Adrenal gland (tissue), 19 donors: ENCODE measurements at places on chromosomes 5 and 9. TPM values are rescaled to one million over a fixed set of nuclear protein-coding genes. Genes with fewer than 3 reads are reported as not detected.
A peak's percentile ranks its signal among the peaks of the same experiment; 100 is the strongest.

The PDZD2 gene
- total RNA-seq = 10.1 TPM

The PIK3R1 gene
- 72.0 TPM for total RNA-seq

The SPATA6L gene
- total RNA-seq = 1.6 TPM

The PCDHGA8 gene
- 0.55 TPM for total RNA-seq

The GHR gene
- 12.1 TPM for total RNA-seq

DNA sequence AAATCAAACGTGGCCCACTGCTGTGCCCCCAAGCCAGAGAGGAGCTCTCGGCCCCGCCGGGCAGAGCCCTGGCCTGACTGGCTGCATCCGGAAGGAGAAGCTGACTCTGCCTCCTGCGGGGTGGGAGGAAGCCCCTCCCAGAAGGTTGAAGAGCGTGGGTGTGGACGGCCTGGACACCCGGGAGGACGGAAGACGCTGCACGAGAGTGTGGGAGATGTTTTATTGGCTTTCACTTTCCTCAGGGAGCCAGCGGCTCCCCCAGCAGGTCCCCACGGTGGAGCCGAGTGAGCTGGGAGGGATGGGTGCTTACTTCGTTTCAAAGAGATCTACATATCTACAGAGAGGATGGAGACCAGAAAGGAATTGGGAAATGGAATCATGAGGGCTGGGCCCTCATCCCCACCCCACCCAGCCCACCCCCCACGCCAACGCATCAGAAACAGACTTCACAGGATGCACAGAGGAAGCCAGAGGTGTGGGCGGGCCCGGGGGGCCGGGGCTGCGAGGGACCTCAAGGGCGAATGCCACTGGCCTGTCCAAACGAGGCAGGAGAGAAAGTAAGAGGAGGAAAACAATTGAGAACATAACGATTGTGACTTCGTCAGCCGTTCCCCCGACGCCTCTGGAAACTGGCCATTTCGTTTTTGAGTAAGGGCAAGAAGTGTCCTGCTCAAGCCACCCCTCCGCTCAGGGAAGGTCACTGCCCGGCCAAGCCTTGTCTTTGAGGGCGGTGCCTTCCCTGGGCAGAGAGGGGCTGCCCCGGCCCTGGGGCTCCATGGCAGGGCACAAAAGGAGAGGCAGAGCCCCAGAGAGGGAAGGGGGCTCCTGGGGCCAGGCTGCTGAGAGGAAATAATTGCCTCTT is 32.1 kb downstream of the FAM163B start:
- no peak overlapping the region for H3K4me3 ChIP-seq
- DNase-seq = no peak
- H3K27ac ChIP-seq = peak overlapping the region; percentile 75
- H3K27me3 ChIP-seq = no peaks in the 10 kb centered on the region
- H3K4me1 ChIP-seq = no peaks in the 10 kb centered on the region

DNA sequence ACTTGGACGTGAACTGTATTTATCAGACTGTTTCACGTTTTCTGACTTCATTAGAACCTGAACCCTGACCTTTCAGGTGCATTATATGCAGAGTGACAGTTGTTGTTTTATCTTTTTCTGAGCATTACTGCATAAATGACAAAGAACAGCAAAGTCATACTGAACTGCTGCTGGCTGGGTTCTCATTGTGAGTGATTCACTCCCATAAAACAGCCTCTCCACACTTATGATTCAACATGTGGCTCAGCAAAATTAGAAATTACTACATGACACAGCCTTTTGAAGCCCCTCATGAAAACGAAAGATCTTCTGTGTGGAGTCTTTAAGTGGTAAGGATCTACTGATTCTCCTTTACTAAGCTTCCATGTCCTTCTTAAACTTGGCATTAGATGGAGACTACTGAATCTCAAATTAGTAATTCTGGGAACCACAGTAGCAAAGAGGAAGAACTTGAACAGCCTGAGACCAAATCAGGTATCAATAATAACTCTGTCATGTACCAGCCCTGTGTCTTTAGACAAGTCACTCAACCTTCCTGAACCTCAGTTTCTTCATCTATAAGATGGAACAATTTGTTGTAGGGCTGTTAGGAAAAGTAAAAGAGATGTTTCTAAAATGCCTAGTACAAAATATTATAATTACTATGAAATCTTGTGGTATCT is 172.3 kb upstream of the GNA14 start:
- peak overlapping the region; percentile 51 for H3K27ac ChIP-seq
- no peak overlapping the region for H3K4me3 ChIP-seq
- H3K4me1 ChIP-seq = peaks cover 40% of the 10 kb centered on the region
- no peak for DNase-seq

DNA sequence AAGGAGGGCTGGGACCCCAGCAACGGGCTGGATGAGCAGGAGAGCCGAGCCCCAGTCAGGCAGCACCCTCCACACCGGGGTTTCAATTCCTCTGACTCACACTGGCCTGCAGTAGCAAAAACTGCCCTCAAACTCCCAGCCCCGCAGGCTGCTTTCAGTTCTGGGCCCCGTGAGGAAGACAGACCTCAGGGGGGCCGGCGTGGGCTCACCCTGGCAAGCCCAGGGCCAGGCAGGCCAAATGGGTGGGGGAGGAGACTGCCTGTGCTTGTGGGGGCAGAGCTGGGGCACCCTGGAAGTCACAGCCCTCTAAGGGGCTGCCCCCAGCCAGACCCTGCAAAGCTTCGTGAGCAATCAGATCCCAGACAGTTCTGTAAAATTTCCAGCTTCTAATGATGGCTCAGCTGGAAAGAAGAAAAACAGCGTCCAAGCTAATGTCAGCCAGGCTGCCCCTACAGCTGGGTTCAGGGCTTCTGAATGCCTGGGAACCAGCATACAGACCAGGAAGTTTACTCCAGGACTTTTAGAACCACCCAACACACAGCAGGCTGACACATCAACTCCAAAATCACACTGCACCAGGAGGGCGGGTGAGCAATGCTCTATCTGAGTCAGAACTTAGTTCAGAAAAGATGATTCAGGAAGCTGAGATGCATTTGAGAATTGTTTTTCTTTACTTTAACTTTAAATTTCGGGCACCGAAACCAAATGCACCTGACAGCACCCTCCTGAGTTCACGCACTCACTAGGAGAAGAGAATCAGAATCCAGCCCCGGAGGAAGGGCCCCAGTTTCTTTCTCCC is 34.7 kb downstream of the LPCAT1 start:
- H3K4me3 ChIP-seq = no peak overlapping the region
- no peak overlapping the region for H3K27ac ChIP-seq
- H3K27me3 ChIP-seq = no peaks in the 10 kb centered on the region
- DNase-seq = no peak
- no peaks in the 10 kb centered on the region for H3K36me3 ChIP-seq
- no peaks in the 10 kb centered on the region for H3K4me1 ChIP-seq

- peak; percentile 92 for DNase-seq
- no peaks in the 10 kb centered on the region for H3K27me3 ChIP-seq
- no peaks in the 10 kb centered on the region for H3K36me3 ChIP-seq
- H3K27ac ChIP-seq = peak overlapping the region; percentile 22
- peak overlapping the region; percentile 18 for H3K4me3 ChIP-seq
- H3K4me1 ChIP-seq = no peaks in the 10 kb centered on the region
Measured at GRCh38 chr9:133238851-133239532, 29.9 kb upstream of the OBP2B start.

GRCh38 chr5:1783216-1783554 is 16.5 kb downstream of the MRPL36 start:
- no peak overlapping the region for H3K4me3 ChIP-seq
- H3K27ac ChIP-seq = no peak overlapping the region
- peaks cover 3% of the 10 kb centered on the region for H3K27me3 ChIP-seq
- no peaks in the 10 kb centered on the region for H3K36me3 ChIP-seq
- H3K4me1 ChIP-seq = no peaks in the 10 kb centered on the region

DNA sequence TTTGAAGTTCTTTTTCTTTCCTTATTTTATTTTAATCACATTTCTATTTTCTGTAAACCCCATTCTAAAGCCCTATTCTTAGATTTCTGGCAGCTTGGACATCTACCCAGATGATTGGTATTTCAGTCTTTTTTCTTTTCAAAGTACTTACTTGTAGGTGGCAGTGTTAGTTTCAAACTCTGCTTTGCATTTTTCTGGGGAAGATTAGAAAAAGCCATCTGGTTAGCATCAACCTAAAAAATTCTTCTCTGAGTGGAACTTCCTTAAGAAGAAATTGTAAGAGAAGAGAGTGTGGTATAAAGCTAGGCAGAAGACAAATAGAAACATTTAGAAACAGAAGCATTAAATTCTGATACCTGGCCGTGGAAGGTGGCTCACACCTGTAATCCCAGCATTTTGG is 17.2 kb upstream of the TENT2 start:
- H3K4me1 ChIP-seq = no peaks in the 10 kb centered on the region
- no peaks in the 10 kb centered on the region for H3K36me3 ChIP-seq
- no peak for DNase-seq
- no peak overlapping the region for H3K27ac ChIP-seq
- H3K4me3 ChIP-seq = no peak overlapping the region

GRCh38 chr5:179585941-179586401 is 35.6 kb downstream of the RUFY1 start:
- DNase-seq = no peak
- peaks cover 63% of the 10 kb centered on the region for H3K36me3 ChIP-seq
- no peak overlapping the region for H3K27ac ChIP-seq
- no peaks in the 10 kb centered on the region for H3K4me1 ChIP-seq
- no peaks in the 10 kb centered on the region for H3K27me3 ChIP-seq
- H3K4me3 ChIP-seq = no peak overlapping the region

DNA sequence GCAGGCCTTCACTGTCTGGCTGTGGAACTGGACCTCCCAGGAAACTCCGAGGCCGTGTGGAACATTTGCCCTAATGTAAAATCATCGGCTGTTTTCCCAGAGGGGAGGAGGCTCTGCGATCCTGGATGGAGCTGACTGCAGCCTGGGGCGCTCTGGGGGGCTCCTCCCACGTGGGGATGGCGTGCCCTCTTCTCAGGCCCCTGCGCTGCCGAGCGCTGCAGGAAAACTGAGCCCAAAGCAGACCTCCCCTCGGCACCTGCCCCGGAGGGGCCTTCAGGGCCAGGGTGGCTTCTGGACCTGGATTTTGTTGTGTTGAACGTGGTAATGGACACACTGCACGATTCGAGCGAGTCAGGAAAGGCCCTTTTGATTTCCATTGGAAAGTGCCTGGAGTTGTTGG is 23.9 kb downstream of the HNRNPH1 start:
- no peaks in the 10 kb centered on the region for H3K4me1 ChIP-seq
- DNase-seq = peak; percentile 47
- H3K36me3 ChIP-seq = peaks cover 84% of the 10 kb centered on the region

GRCh38 chr5:37918424-37918823 is 78.6 kb upstream of the GDNF start:
- DNase-seq = peak; percentile 22
- H3K4me1 ChIP-seq = no peaks in the 10 kb centered on the region
- H3K27me3 ChIP-seq = no peaks in the 10 kb centered on the region
- H3K4me3 ChIP-seq = no peak overlapping the region
- H3K27ac ChIP-seq = no peak overlapping the region

DNA sequence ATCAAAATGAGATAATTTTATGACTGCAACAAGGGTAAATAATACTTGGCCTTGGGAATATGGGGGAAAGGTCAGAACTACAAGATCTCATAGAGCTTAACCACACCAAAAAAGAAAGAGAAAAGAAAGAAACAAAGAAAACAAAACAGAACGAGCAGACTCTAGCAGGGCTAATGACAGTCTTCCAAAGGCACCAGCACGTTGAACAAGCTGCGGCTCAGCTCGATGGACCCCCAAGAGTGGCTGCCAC is 689 bp downstream of the AK3 start:
- DNase-seq = no peak
- H3K4me1 ChIP-seq = peaks cover 25% of the 10 kb centered on the region
- peak overlapping the region; percentile 95 for H3K27ac ChIP-seq
- H3K36me3 ChIP-seq = no peaks in the 10 kb centered on the region
- no peaks in the 10 kb centered on the region for H3K27me3 ChIP-seq

GRCh38 chr9:33414268-33414667 is 11.9 kb upstream of the AQP7 start:
- no peaks in the 10 kb centered on the region for H3K27me3 ChIP-seq
- no peaks in the 10 kb centered on the region for H3K4me1 ChIP-seq
- no peaks in the 10 kb centered on the region for H3K36me3 ChIP-seq
